Caki2 (cell line): ENCODE measurements at places on chromosomes 4 and X. TPM values are rescaled to one million over a fixed set of nuclear protein-coding genes. Genes with fewer than 3 reads are reported as not detected.
A peak's percentile ranks its signal among the peaks of the same experiment; 100 is the strongest.

The MMRN1 gene
- total RNA-seq = not detected in 2 replicates

The F8 gene
- total RNA-seq = 5.2 and 7.1 TPM in 2 replicates

The GPR143 gene
- 0.49 and 3.8 TPM in 2 replicates for total RNA-seq

The BTK gene
- total RNA-seq = 0.07 TPM in 1 of 2 replicates, not detected in the other

The NHSL2 gene
- total RNA-seq = 0.07 and 1.3 TPM in 2 replicates

The F9 gene
- total RNA-seq = not detected in 2 replicates

The ARHGEF38 gene
- total RNA-seq = not detected in 2 replicates

The CNGA1 gene
- not detected in 2 replicates for total RNA-seq

GRCh38 chr4:182881914-182882313 is 35.3 kb downstream of the DCTD start:
- no peak for DNase-seq

DNA sequence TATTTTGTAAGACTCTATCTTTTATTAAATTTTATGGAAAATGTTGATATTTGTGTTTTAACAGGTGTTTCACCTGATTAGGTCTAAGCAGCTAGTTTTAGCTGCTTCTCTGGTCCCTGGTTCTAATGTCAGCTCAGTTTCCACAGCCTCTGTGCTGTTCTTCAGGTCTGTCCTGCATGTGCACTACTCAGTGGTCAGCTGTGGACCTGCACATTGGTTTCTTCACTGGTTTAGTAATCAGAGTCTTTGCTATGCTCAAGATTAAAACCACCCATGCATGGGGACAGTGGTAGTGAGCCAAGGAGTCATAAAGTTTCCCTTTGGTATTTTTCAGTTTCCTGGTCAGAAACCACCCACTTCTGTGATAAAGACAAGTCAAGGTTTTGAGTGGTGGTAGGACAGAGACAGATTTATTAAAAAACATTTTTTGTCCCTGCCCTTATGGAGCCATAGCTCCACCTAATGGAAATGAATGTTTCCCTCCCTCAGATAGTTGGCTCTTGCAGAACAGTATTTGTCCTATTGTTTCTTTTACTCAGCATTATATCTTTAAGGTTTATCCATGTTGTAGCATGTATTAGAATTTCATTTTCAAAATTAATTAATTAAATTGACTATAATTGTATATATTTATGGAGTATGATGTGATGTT is 36.8 kb upstream of the VBP1 start:
- no peak for DNase-seq

DNA sequence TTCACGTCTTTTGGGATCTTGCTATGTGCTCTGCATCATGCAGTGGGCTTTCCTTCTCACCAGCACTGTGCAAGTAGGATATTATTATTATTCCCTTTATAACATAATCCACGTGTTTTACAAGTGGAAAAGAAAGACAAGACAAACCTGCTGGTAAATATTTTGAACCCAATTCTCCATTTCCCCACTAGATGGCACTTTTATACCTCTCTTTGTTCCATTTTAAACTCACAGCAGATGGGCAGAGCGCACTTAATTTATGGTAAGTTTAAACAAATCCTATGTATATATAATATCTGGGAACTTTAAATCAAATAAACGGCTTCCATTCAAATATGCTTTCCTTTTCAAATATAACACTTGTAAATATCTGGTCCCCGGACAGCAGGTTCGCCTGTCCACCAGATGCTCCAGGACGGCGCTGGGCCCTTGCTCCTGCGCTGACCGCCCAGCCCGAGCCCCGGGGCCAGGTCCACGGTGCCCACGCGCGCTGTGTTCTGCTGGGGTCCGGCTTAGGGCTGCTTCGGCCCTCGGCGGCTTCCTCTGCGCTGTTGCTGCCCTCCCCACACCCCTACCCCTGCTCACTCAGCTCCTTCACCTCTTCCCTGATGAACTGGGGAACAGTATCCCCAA is 31.1 kb downstream of the F11 start:
- DNase-seq = peak; percentile 38

DNA sequence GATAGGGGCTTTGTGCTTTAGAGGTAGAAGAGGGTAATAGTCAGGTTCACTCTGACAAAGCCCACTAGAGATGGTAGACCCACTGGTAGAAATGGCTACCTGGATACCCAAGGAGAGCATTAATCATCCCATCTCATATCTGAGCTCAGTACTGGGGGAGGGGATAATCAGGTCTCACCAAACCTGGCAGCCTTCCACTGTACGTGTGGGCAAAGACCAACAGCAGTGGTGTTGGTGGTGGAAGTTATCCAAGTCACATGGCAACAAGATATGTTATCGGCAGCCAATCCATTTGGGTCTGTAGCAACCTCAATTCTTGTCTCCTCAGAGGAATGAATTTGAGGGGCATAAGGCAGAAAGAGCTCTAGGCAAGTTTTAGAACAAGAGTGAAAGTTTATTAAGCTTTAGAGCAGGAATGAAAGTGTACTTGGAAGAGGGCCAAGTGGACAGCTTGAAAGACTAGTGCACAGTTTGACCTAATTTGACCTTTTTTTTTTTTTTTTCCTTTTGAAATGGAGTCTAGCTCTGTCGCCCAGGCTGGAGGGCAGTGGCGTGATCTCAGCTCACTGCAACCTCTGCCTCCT is 67.0 kb upstream of the CXCL13 start:
- peak; percentile 89 for DNase-seq

GRCh38 chr4:39712819-39713607 is 15.1 kb downstream of the UBE2K start:
- DNase-seq = no peak

DNA sequence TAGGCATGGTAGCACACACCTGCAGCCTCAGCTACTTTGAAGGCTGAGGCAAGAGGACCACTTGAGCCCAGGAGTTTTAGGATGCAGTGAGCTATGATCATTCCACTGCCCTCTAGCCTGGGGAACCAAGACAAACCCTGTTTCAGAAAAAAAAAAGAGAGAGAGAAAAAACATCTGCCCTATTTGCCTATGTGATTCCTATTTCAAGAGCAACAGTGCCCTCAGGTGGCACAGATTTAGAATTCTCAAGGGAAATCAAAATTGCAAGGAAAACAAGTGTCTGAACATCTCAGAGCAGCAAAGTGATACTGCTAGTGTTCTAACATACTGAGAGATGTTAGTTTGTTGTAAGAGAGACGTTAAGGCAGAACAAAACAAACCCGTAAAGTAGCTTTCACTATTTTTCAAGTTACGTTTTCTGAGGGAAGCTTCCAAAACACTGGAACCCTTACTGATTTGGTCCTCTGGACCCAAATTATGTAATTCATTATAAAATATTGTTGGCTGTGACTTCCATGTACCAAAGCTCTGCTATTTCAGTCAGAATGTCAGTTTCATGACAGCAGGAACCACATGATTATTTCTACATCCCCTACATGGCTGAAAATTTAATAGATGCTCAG is 7.9 kb downstream of the BDH2 start:
- DNase-seq = peak; percentile 49

- DNase-seq = no peak
Observed at GRCh38 chrX:57172544-57172943, 35.3 kb upstream of the SPIN2A start.

- no peak for DNase-seq
Observed at GRCh38 chrX:13092455-13092941, 48.1 kb upstream of the FAM9C start.

DNA sequence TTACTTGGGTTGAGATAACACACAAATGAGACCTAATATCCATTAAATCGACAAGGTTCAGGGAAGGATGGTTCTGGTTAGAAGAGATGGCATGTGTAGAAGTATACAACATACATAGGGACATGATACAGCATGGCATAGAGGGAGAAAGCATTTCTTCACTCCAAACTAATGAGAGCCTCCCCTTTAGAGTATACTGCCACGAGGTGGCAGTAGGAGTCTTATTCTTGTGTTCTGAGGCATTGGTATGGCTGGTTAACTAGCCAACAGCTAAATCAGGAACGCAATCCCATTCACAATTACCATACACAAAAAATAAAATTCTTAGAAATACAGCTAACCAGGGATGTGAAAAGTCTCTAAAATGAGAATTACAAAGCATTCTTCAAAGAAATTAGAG is 29.1 kb upstream of the TRO start:
- DNase-seq = peak; percentile 33

- peak; percentile 16 for DNase-seq
Observed at GRCh38 chr4:159077702-159078495, 25.0 kb upstream of the RAPGEF2 start.

- no peak for DNase-seq
Observed at GRCh38 chr4:26058537-26058936, 144.5 kb downstream of the SMIM20 start.

- DNase-seq = no peak
Observed at GRCh38 chrX:122046226-122046625, 998.8 kb downstream of the GLUD2 start.

GRCh38 chrX:10325611-10326010 is 168.8 kb downstream of the CLCN4 start:
- no peak for DNase-seq

- no peak for DNase-seq
Observed at GRCh38 chr4:173009129-173009823, 159.3 kb upstream of the GALNT7 start.

DNA sequence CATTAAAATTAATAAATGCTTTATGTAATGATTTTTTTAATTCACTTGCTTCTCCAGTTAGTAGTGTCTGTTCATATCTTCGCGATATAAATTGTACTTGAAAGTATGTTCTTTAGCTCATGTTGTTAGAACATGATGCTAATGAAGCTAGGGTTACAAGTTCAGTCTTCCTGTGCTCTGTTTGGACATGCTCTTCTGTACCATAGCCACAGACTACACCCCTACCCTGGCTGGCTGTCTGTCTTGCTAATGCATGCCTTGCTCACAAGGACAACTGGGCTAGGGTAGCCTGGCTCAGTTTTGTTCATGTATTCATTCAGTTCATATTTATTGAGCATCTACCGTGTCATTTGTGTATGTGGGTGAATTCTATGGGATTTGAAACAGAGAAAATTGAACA is 50.8 kb upstream of the MTMR1 start:
- no peak for DNase-seq

GRCh38 chrX:131951166-131951565 is 71.9 kb upstream of the STK26 start:
- DNase-seq = no peak

GRCh38 chr4:177190995-177191580 is 118.6 kb upstream of the NEIL3 start:
- peak; percentile 20 for DNase-seq

DNA sequence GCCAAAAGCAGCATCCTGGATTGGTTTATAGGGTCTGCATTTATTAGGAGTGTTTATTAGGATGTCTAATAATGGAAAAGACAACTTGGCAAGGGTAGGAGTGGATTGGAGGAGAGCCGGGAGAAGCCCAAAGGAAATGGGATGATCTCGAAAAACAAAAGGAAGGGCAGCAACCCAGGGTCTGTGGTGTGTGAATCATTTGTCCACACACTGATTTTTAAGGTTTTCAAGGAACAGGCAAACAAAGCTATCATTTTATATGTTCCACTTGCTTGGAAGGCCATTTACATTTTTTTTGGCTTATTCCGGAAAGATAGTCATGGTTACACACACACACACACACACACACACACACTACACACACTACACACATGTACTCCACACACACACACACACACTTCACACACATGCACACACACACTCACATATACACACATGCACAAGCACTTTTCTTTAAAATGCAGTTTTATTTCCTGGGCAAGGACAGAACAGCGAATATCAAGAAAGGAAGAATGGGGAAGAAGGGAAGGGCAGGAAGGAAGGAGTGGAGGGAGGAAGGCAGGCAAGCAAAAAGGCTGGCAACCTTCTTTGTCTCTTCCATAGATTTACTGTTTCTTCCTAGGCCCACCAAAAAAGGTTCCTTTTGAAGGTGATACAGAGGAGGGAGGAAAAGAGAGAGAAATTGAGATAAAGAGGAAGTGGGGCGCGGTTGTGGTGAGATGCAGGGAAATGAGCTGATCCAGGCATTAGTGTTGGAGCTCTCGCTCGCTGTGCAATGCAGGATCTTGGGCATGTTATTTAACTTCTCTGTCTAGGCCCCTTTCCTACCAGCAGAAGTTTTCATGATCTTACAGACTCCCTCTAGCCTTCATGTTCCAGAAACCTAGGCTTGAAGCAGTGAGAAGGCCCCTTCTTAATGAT is 88.6 kb upstream of the MAML3 start:
- no peak for DNase-seq

DNA sequence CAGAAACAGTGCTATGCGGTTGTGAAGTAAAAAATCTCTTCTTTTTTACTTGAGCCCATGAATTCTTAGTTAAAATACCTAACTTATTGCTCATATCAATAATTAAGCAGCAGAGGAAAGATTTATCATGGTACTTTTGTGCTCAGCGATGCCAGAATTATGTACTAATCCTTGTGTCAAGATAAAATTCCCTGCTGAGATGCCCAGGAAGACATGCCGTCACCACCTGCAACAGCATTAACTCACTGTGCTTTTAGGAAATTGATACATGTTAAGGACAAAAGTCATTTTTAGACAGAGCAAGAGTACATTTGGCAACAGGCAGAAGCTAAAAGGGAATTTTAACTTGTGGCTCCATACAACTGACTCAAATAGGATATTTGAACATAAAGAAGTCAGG is 138.9 kb downstream of the NPNT start:
- DNase-seq = no peak

DNA sequence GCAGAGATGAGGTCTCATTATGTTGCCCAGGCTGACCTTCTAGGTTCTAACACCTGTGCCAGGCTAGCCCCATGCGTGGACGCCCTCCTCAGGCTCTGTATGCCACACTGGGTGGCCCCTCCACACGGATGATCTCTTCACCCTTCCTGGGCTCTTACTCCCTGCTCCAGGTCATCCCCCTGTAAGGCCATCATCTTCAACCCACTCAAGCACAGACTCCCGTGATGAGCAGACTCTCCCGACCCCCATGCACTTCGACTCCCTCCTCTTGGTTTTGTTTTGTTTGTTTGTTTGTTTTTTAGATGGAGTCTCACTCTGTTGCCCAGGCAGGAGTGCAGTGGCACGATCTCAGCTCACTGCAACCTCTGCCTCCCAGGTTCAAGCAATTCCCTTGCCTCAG is 70.9 kb downstream of the HPRT1 start:
- no peak for DNase-seq

GRCh38 chr4:109989618-109990017 is 76.9 kb downstream of the EGF start:
- DNase-seq = no peak

- DNase-seq = peak; percentile 54
Observed at GRCh38 chr4:150874338-150875226, 140.5 kb downstream of the LRBA start.

DNA sequence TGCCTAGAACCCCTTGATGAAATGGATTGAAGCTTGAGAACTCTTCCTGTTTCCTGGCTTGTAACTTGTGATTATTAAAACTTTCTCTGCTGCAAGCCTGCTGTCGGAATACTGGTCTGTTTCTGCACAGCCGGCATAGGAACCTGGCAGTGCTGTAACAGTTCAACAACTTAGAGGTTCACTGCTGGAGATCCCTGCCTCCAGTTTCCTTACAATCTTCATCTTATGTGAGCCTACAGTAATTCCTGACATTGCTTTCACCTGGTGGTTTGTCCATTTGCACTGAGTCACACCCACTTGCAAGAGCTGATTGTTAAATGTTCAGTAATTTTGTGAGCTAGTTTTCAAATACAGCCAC is 1.3 kb upstream of the SEPSECS start:
- peak; percentile 29 for DNase-seq

- no peak for DNase-seq
Observed at GRCh38 chrX:154142950-154143745, 895 bp upstream of the OPN1LW start.

GRCh38 chr4:184313058-184313581 is 95.4 kb upstream of the ENPP6 start:
- no peak for DNase-seq

GRCh38 chr4:112167794-112168193 is 22.5 kb downstream of the FAM241A start:
- no peak for DNase-seq

- no peak for DNase-seq
Observed at GRCh38 chr4:172011196-172011595, 198.0 kb downstream of the GALNTL6 start.
